ENCODE measurements at places on chromosomes 3 and 15.

DNA sequence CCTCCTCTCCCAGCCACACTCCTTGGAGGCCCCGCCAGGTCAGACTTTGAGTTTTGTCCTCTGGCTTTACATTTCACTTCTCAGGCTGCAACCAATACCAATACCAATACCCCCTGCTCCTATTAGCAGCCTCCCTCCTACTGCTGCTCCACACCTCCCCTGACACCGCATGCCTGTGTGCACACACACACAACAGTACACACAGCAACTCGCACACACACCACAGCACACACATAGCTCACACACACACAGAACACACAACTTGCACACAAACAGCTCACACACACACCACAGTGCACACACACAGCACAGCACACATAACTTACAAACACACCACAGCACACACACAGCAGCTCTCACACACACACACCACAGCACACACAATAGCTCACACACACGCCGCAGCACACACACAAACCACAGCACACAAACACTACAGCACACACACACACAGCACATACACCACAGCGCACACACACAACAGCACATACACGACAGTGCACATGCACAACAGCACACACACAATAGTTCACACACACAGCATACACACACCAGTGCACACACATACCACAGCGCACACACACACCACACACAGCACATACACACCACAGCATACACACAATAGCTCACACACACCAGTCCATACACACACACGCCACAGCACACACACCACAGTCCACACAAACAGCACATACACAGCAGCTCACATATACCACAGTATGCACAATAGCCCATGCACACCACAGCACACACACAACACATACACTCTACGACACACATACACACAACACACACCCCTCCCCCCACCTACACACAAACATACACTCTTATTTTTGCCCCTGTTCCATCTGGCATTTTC lies 204.7 kb downstream of the UACA start:
- no peak for DNase-seq

GRCh38 chr3:16243706-16244490 lies 20.8 kb downstream of the DPH3 start:
- DNase-seq: no peak

- no peak for DNase-seq
Observed at GRCh38 chr15:59654046-59654445, 3.3 kb downstream of the GTF2A2 start.

DNA sequence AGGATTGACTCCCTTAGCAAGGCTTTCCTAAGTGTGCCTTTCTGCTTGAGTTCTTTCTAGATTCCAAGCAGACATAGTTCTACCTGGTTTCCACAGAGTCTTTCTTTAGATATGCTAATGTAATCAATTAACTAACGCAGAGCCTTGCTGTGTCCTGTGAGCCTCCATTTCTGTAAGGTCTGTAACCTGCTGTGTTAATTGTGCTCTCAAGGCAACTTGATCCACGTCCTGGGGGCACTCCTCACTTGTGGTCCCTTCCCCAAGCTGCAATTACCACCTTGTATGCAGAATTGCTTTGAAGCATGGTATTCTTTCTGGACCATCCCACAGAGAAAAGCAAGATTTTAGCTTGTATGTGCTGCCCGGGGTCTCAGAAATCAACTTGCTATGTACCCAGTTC lies 29.5 kb upstream of the THSD4 start:
- DNase-seq: no peak

DNA sequence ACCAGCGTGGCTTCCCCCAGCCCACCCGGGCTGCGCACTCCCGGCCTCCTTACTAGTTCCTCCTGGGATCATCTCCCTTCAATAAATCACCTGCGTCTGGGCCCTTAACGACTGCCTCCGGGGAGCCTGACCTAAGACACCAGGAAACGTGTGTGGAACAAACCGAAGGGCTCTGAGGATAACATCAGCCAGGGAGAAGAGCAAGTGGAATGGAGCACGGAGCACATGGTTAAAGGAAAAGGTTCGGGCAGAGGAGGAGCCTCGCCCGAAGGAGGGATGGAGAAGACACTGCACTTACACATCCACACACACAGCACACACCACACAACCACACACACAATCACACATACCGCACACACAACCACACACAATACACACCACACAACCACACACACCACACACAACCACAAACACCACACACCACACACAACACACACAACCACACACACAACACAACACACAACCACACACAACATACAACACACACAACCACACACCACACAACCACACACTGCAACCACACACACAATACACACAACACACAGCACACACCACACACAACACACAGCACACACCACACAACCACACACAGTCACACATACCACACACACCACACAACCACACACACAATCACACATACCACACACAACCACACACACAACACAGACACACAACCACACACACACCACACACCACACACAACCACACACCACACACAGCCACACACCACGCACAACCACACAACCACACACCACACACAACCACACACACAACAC lies 24.7 kb downstream of the CPN2 start:
- DNase-seq: no peak

GRCh38 chr3:186303965-186304364 lies 58.1 kb downstream of the DGKG start:
- no peak for DNase-seq

DNA sequence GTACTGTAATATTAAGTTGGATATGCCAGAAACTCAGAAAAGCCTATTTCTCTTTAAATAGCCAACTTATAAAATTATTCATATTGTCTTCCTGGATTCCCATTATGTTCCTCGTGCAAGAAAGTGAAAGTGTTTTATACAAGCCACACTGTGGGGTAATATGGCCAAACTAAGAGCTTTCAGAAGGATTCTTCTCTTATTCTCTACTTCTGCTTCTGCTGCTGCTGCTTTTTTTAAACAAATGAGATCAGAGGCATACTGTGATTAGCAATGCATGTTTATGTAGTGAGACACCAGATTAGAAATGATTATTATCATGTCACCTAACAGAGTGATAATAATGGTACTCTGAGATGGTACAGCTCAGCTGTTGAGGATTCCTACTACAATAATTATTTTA lies 1026.5 kb upstream of the CFAP20DC start:
- DNase-seq: no peak

DNA sequence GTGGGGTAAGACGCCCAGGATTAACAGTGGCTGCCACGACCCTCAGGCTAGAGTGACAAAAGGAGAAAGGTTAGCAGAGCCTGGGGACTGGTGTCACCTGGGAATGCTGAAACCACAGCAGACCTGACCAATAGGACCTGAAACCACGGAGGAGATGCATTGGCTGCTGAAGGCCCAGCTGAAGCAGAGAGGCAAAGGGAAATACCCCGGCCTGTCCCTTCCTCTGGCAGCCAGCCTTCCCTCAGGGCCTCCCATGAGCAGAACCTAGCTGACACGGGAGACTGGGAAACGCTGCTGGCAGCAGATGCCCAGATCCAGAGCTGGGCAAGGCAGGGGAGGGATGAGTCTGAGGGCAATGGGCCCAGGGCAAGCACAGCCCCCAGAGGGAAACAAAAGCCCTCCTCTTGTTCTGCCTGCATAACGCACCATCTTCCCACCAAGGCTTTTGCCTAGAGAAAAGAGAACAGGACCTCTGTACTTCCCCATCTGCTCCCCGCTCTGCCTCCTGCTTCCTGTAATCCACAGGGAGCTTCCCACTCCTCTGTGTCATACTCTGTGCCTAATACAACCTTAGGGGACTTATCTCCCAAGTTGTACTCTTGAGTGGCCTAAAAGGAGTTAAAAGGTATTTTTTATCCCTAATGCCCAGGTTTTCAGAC lies 216.2 kb downstream of the ABHD5 start:
- DNase-seq: no peak

DNA sequence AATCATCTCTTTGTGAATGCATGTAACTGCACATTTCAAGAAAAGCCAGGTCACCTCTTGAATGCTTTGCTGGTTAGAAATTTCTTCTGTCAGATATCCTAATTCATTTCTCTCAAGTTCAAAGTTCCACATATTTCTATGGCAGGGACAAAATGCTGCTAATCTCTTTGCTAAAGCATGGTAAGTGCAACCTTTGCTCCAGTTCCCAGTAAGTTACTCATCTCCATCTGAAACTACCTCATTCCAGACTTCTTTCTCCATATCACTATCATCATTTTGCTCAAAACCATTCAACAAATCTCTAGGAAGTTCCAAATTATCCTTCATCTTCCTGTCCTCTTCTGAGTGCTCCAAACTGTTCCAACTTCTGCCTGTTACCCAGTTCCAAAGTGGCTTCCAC lies 230.6 kb downstream of the ZMAT3 start:
- DNase-seq: no peak

- no peak for DNase-seq
Observed at GRCh38 chr3:123773681-123774431, 110.3 kb downstream of the MYLK start.

DNA sequence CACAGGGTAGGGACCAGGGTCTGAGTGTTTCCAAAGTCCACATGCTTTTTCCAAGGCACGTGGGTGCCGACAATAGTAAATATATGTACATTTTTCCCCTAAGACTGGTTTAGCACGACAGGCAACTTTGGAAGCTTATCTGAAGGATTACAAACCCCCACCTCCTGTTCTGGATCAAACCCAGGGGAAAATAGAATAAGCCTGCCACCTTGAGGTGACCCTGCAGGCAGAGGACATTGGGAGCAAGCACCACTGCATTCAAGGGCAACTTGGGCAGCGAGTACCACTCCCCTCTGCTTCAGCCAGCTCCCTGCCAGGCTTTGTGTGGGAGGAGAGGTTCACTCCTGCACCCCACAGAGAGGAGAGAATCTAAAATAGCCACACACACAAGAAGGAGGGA lies 44.8 kb downstream of the KBTBD12 start:
- DNase-seq: no peak

GRCh38 chr3:175857666-175858270 lies 998.6 kb downstream of the NAALADL2 start:
- DNase-seq: no peak

DNA sequence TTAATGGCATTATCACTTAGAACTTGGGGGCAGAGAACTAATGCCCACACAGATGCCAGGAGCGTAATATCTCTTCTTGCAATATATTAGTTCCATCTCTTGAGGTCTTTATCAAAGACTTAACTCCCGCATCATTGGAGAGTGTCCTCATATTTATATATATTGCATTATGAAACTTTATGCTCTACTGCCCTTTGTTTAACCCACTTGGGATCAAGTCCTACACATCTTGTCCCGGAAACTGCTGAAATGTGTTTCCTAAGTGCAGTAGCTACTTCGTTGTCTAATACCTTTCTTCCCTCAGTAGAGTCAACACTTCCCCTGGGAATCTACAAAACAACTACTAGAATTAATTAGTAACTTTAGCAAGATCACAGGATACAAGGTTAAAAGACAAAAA lies 1029.2 kb downstream of the OTOL1 start:
- no peak for DNase-seq

- no peak for DNase-seq
Observed at GRCh38 chr3:68483601-68484000, 448.7 kb downstream of the TAFA4 start.

DNA sequence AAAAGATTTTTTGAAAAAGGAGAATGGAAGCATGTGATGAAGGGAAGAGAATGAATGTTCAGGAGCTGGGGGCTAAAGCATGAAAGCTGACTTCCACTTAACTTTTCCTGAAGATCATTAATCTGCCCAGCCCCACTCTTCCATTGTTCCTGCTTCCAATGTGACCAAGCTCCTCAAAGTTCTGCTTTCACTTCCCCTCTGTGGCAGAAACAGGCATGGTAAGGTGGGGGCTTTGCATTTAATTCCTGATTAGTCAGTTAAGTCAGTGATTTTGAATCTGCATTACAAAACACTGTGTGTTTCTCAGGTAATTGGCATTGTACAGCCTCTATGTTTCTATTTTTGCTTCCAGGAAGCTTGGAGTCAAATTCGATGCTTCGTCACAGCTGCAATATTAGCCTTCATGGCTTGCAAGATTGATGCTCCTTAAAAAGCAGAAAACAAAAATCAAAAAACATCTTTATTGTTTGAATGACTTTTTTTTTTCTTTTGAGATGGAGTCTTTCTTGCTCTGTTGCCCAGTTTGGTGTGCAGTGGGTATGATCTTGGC lies 7.3 kb upstream of the TM6SF1 start:
- DNase-seq: no peak

- DNase-seq: no peak
Observed at GRCh38 chr3:54139630-54140029, 17.3 kb downstream of the CACNA2D3 start.

GRCh38 chr3:191220908-191221307 lies 21.9 kb downstream of the OSTN start:
- no peak for DNase-seq

DNA sequence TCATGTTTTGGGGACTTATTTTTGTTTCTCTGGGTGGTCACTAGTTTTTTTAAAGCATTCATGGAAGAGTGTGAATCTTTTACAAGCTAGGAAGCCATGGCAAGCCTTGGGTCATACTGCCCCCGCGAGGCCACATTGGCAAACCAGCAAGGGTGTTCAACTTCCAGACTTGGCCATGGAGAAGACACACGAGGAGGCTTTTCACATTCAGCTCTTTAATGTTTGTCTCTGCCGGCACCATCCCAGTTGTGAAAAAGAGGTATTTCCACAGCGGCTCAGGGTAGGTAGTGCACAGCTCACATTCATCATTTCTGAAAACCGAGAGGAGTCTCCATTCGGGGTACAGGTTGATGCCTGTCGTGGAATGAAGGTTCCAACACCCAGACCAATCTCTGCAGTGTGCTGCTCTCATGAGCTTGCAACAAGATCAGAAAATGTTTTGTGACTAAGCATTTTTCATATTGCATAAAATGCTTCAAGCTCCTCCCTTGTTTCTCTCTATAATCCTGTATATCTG lies 7.7 kb downstream of the CCR5 start:
- peak; percentile 38 for DNase-seq

- no peak for DNase-seq
Observed at GRCh38 chr15:68208136-68208535, 3.0 kb upstream of the CALML4 start.

GRCh38 chr3:185042312-185043050 lies 110.4 kb downstream of the C3orf70 start:
- DNase-seq: no peak

- DNase-seq: no peak
Observed at GRCh38 chr15:96262097-96262496, 68.4 kb upstream of the NR2F2 start.
